ENCODE measurements at places on chromosomes 5 and 9.

GRCh38 chr5:16934123-16934522 is 2.0 kb downstream of the MYO10 start:
- DNase-seq: peak; percentile 84

DNA sequence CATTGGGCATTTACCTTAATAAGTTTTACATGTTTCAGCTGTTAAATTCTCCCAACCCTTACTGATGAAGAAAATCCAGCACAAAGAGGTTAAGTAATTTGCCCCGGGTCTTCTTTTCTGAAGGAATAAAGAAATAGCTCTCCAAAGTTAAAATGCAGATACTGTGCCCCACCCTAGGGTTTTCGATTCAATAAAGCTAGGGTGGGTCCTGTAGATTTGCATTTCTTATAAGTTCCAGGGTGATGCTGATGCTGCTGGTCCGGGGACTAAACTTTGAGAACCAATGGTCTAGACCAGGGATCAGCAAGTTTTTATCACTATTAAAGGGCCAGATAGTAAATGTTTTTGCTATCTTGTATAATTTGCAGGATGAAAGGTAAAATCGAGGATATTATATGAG is 156.7 kb downstream of the ADAMTS12 start:
- no peak for DNase-seq

DNA sequence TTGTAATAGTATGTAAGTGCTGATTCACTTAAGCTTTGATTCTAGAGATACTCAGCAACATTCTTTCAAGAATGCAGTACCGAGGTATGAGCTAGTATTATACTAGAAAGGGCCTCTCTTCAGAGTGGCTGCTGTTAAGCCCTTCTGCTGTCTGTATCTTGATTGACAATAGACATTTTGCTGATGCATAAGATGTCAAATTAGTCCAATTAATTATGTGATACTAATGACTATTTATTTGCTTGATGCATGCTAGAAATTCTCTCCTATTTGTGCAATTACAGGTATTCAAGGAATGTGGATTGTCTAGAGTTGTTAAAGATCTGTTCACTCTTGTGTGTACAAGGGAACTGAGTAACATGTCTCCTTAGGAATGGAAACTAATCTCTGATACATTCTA is 92.3 kb upstream of the PTGER4 start:
- no peak for DNase-seq

- no peak for DNase-seq
Observed at GRCh38 chr9:71472400-71472799, 295.9 kb downstream of the CEMIP2 start.

DNA sequence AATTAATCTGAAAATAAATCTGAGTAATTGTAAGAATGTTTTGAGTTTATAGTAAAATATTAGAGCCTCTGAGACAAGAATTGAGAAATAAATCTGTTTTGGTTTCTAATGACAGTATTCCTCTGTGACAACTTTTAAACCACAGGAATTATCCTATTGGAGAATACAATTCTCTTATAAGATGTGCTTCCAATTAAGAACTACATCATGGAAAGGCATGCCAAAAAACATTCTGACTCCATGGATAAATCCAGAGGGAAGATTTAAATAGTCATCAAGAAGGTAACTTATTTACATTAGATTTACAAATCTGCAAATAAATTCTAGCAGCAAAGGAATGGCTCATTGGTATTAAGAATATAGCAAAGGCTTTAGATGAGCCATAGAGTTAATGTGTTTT is 178.3 kb upstream of the ACOT12 start:
- no peak for DNase-seq

GRCh38 chr5:104370523-104370922 is 807.9 kb upstream of the NUDT12 start:
- DNase-seq: no peak

DNA sequence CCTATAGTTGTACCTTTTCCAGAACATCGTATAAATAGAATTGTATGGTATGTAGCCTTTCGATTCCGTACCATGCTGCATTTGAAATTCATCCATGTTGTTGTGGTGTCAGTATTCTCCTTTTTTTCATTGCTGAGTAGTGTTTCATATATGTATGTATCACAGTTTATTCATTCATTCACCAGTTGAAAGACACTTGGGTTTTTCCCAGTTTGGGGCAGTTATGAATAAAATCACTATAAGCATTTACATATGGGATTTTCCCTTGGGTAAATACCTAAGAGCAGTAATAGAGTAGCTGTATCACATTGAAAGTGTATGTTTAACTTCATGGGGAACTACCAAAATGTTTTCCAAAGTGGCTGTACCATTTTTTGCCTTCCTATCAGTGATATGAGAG is 16.1 kb upstream of the FKTN start:
- DNase-seq: no peak

DNA sequence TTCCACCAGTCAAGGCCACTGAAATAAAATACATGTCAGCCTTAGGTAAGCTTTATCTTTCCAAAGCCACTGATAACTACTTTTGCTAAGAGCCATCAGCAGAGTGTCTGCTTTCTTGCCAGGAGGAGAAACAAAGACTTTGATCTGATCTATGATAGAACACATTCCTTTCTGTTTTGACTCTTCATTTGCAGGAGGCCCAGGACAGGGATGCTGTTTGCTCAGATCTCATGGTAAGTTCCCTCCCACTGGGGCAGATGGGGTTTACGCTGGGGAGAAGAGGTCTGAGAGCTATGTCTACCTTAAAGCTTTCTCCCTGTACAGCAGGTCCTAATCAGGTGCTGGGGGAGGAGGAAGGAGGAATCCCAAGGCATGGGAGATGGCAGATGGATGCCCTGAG is 497.6 kb downstream of the NTRK2 start:
- DNase-seq: no peak

DNA sequence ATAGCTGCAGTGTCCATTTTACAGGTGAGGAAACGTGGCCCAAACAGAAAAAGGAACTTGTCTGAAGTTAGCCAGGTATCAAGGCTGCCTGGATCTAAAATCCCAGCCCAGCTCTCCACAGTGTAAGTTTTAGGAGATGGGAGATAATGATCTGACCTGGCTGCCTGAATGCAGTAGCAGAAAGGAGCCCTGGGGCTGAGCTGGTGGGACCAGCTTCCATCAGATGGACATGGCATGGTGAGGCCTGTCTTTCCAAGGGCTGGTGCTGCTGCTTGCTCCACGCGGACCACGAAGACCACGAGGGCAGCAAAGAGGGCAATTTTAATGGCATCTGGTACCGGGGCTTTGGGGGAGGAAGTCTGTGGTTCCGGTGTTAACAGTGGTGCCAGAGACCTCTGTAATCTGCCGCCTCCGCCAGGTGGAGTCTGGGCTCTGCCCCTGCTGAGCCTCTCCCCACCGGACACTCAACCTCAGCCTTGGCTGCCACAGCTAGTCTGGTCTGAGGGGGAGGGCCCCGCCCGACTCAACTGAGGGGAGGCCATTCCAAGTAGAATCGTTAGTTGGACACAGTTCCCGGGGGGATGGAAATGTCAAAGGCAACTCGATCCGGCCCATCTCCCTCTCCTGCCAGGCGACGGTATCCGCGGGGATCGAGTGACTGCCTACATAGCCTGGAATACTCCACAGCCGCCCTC is 650 bp downstream of the MYORG start:
- peak; percentile 67 for DNase-seq

DNA sequence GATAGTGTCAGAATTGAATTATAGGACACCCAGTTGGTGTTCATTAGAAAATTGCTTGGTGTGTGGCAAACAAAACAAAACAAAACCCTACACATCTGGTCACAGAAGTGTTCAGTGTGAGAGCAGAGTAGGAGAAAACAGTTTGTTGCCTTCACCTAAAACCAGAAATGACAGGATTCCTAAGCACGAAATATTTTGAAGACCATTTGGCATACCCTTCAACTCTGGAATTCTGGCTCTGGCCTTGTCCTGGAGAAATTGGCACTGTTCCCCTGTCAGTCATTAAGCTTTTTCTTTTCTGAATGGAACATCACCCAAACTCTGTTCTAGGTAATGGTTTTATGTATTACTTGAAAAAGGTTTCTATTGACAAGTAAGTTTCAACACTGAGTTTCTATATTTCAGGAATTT is 110.2 kb upstream of the PCA3 start:
- DNase-seq: no peak

DNA sequence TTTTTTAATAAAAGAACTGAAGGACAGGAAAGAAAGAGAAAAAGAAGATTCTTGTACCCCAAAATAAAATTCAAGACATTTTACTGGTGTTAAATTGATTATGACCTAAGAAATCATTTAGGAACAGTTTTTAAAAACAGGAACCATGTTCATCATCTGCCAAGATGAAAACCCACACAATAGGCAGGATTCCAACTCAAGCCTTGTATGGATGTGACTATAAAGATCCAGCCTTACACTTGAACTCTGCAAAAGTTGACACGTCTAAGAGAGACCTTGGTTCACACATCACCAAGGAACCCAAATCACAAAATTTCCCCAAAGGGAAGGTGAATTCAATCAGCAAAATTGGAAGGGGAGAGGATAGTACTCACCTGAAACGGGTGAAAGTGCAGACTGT is 82.6 kb downstream of the SMIM23 start:
- no peak for DNase-seq

DNA sequence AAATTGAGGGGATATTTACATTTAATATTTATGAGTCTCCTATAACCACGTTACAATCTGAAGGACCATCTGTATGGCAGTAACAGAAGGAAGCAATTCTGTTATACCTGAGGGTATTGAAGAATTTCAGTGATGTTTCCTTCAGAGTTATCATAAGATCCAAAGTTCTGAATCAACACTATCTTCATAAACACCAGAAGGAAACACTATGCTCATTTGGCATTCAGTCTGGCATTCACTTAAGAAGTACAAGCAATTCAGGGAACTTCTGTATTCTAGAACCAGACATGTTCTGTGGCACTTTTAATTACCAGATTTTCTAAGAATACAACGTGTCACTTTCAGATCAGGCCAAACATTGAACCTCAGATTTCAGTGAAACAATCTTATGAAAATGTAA is 9.6 kb downstream of the DAB2 start:
- DNase-seq: no peak

DNA sequence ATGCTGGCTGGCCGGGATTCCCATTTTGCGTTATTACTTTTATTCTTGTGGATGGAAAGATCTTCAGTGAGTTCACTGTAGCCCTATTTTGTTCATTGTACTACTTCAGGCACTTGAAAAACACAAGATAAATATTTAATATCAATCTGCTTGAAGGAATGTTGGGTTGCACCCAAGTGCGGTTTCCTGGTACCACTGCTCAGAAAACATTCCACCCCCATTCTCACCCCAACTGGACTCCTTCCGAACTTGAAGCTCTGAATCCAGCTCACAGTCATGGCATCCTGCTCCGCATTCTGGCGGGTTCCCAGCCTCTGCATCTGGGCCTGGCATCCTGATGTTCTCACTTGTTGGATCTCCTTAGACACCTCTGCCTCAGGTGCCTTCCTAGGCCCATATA is 103.2 kb downstream of the CFAP90 start:
- no peak for DNase-seq

DNA sequence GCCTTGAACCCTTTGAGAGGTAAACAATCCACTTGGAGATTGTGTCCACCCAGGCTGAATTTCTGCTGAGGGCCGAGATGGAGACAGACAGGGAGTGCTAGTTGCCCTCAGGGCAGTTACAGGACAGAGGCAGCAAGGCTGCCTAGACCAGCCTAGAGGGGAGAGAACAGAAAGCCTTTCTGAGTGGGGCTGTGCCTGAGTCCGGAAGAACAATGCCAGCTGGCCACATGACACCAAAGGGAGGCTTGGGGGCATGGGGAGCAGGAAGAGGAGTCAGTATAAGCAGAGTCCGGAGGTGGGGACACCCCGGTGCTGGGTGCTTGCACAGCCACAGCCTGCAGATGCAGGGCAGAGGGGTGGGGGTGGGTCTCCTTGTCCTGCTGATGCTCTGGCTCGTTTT is 145.7 kb downstream of the CFAP90 start:
- no peak for DNase-seq
